ENCODE measurements at places on chromosomes 16 and 17.

DNA sequence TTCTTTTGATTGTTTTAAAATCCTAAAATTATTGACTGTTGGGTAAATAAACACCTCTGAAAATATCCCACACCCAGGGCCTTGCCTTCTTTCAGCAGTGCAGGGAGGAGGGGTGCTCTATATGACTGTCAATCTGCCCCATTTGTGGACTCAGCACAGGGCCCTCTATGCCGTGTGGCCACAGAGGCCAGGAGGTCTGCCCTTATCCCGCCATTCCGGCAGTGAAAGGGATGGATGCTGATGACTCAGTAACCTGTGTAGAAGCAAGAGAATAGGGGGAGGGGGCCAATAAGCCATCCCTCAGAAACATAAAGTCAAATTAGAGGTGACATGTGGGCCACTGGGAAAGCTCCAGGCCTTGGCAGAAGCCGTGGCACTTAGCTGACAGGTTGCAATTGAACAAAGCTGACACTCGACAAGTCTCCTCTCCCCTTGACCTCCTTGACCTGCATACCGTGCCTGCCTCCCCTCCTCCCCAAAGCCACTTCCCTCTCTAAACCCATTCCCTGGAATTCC is 281.4 kb upstream of the DYNLRB2 start:
- no peak for DNase-seq

- no peak for DNase-seq
Measured at GRCh38 chr16:333406-334094, 19.0 kb downstream of the AXIN1 start.

DNA sequence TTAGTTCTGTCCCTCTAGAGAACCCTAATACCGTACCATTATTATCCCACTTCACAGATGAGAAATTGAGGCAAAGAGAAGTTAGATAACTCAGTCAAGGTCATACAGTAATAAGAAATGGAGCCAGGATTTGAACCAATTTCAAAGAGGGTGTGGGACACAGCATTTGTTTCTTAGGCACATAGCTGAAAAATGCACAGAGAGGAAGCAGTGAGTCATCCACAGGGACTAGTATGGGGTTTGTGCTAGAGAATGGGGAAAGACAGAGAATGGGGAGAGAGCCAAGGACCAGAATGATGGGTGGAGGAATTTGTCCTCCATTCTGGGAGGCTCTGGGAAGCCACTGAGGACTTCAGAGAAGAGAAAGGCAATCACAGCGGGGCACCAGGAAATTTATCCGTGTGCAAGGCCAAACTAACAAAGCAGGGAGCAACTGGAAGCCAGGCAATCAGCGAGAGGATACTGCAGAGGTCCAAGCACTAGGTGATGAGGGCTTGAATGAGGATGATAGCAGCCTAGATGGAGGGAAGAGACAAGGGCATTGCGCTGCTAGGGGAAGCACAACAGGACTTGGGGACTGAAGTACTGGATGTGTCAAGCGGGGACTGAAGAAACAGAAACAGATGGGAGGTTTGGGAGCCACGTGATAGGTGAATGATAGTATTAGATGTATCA is 78.1 kb upstream of the ZFHX3 start:
- DNase-seq = no peak

DNA sequence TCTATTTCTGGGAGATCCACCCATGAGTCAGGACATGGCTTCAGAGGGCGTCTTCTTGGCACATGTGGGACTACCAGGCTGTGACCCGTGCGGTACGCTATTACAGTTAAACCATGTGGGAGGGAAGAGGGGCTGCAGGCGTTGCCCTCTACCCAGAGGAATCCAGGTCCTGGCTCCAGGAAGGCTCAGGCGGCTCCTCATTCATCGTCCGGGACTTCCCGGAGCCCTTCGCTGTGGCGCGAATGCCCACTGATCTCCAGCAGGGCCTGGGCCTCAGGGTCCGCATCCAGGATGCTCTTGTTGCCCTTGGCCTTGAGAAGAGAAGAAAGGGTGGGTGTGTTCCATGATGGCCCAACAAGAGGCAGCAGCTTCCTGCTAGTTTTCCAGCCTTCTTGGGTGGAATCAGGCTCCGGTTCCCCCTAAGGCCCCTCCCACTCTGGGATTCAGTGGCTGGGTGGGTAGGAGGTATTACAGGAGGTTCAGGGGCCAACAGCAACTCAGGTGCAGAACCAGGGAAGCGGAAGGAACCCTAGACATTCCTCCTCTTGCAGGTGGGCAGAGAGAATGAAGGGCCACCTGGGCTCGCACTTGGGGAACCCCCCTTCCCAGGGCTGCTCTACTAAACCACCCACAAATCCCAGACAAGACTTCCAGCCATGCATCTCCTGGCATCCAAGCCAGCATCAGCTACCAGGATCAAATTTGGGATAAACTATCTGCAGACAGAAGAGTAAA is 24.6 kb downstream of the MEAK7 start:
- no peak for DNase-seq

DNA sequence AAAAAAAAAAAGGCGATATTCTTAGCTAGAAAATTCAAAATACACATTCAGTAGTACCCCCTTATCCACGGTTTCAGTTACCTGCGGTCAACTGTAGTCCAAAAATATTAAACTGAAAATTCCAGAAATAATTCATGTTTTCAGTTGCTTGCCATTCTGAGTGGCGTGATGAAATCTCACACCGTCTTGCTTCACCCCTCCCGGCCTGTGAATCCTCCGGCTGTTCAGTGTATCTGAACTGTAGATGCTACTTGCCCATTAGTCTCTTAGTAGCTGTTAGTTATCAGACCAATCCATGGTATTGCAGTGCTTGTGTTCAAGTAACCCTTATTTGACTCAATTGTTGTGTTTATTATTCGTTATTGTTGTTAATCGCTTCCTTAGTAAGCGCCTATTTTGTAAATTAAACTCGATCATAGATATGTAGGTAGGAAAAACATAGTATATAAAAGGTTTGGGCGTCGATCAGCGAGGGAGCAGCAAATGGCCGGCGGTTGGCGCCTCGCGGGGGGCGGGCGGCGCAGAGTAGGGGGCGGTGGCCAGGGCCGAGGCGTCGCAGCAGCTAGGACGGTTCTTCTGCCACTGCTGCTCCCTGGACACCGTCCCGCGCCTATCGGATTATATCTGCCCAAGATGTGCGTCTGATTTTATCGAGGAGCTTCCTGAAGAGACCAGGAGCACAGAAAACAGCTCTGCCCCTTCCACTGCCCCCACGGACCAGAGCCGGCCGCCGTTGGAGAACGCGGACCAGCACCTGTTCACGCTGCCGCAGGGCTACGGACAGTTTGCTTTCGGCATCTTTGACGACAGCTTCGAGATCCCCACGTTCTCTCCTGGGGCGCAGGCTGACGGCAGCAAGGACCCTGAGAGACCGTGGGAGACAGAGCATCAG is 39.8 kb upstream of the AKAP1 start:
- no peak for DNase-seq

GRCh38 chr17:48299760-48300159 is 130.3 kb downstream of the SKAP1 start:
- no peak for DNase-seq

DNA sequence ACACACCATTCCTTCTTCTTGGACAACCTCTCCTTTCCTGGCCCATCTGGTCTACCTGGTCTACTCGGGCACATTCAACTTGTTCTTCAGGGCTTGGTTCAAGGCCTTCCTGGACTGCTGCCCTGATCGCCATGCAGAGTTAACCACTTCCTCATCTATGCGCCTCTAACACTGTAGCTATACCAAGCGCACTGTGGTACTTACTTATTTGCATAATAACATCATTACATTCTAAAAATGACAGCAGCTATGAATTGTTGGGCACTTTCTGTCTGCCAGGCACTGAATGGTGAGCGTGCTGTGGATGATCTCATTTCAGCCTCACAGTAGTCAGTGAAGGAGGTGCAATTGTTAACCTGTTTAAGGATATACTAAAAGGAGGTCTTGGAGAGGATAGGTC is 66.9 kb upstream of the SDK2 start:
- DNase-seq = no peak

DNA sequence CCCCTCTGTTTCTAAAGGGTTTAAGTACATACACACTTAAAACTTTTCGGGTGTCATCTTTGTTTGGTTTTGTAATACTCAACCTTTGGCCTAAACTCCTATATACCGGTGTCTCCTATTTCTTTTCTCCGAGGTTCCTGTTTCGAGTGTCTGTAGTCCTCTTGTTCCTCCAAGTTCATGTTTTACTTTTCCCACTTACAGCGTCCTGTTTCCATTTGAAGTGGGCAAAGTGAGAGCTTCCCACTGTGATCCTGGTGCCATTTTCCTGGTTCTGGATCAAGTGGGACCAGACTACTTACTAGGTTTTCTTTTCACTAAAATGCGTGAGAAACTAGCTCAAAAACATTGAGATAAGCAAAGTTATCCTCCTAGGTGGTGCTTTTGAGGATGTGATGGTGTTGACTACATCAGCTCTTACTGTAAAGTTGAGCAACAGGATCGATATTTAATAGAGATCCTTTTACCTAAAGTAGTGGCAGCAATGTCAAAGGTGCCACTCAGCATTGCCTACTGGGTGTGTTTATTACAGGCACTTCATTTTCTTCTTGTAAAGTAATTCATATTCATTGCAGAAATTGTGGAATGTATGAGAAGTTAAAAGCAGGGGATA is 1.3 kb downstream of the PSMD3 start:
- DNase-seq = no peak
